ENCODE measurements at places on chromosomes 7 and 10.

DNA sequence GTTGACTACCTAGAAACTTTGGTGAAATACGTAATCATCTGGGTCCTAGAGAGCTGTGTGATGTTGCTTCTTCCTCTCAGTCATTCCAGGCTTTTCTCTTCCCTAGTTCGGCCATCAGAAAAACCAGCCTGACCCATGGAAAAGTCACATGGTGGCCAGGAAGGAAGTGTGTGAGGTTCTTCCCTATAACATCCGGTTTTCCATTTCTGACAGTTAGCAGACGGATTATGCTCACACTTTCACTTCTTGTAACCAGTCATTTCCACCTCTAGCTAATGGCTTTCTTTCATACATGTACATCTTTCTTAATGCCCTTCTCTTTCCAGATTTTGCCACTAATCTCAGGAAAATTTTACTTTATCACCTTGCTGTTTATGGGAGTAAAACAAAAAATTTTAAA is 110.0 kb upstream of the GLCCI1 start:
- DNase-seq, result no peak

- no peak for DNase-seq
Observed at GRCh38 chr10:108598320-108598695, 1325.0 kb downstream of the XPNPEP1 start.

DNA sequence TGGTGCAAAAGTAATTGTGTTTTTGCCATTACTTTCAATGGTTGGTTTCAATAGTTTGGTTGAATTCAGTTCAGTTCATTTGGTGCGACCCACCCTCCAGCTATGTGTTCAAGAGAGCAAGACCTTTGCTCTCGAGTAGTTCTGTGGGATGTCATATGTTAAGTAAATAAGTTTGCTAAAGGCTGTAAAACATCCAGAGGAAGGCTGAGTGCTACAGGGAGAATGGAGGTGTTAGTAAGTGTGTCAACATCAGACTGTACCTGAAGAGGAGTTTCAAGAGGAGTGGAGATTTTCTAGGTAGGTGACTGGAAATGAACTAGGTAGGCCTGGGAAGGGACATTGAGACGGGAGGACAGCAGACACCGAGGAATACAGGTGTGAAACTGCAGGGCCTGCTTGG is 147.7 kb downstream of the SH2D4B start:
- DNase-seq, result no peak

- no peak for DNase-seq
Observed at GRCh38 chr7:99112097-99112496, 31.8 kb downstream of the SMURF1 start.

GRCh38 chr10:88114368-88114767 is 250.9 kb downstream of the PTEN start:
- DNase-seq, result peak; percentile 38

GRCh38 chr7:109898-110556 is 82.3 kb upstream of the FAM20C start:
- DNase-seq, result no peak

- DNase-seq, result peak; percentile 52
Observed at GRCh38 chr7:116977172-116977571, 23.9 kb downstream of the ST7 start.

DNA sequence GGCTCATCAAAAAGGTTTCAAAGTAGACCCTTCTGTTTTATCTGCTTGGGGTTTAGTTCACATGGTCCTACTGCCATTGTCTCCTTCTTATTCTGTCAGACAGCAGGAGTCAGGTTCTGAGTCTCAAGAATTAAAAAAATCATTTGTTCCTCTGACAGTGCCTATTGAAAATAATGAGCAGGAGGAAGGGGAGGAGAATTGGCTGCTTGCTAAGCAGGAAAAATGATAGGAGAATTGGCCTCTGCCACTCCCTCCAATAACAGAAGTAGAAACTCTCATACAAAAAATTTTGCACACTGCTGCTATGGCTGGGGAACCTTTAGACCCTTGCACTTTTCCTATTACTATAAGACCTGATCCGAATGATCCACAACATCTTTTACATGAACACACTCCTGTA is 35.7 kb downstream of the OR13A1 start:
- no peak for DNase-seq

- DNase-seq, result peak; percentile 71
Observed at GRCh38 chr10:659688-660141, 29.8 kb downstream of the DIP2C start.

DNA sequence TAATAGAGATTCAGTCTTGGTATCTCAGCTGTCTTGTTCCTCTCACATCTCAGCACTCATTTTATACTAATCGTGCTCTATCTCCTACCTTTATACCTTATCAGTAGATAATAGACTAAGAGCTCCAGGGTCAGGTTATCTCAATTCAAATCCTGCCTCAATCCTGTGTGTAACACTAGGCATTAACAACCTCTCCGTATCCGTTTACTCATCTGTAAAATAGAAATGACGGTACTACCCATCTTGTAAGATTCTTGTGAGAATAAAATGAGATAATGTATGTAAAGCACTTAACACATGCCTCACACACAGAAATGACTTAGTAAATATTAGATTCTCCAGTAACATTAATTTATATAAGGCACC is 622 bp upstream of the P4HA1 start:
- no peak for DNase-seq

DNA sequence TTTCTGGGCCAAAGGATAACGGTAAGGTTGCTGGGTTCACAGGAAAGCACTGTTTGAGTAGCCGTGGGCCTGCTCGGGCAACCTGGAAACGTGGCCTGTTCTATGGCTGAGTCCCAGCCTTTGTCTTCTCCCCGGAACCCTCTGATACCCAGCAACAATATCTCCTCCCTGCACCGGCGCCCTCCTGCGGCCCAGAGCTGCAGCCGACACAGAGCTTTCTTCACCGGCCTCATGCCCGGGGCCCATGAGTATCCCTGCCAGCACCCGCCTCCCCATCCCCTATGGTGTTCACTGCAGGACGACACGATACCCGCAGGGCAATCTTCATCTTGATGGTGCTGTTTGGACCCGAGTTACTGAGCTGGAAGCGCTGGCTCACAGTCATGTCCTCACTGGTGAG is 38.6 kb upstream of the NCAPG2 start:
- DNase-seq, result no peak

DNA sequence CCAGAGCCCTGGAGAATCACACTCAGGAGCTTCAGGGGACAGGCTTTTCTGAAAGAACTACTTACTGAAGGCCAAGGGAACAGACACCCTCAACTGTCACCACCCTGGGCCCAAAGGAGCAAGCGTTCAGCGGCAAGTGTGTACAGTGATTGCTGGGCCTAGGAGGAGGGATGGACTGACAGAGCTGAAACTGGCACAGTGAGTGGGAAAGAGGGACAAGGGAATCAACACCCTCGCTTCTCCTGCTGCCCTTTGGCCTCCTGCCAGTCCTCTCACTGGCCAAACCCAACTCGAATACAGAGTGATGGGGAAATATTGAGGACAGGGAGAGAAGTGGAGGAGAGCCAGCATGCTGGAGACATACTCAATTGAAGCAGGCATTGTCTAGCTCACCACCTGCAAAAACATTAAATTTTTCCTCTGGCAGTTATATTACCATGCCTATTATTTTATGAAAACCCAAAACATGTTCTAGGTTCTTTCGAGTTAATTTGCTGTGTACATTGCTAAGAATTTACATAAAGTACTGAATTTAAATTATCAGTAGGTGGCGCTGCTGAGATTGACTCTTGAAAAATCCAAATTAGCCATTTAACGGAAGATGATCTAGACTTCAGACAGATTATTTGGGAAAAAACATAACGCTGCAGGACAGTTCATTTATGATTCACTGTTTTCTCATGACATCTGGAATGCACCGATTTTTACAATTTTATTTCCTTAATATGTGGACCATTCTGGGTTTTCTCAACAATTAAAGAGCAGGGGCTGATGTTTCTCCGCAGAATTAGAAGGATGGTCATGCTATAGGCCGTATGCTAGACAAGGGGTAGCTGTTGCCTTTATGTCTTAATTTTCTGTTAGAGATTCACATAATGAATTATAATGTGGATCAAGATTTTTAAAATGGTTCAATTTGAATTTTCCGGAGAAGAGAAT is 14.7 kb upstream of the TMEM236 start:
- peak; percentile 51 for DNase-seq

- DNase-seq, result no peak
Observed at GRCh38 chr10:47139121-47139520, 160.9 kb upstream of the GDF10 start.

- no peak for DNase-seq
Observed at GRCh38 chr10:127523476-127523875, 25.6 kb upstream of the NPS start.

DNA sequence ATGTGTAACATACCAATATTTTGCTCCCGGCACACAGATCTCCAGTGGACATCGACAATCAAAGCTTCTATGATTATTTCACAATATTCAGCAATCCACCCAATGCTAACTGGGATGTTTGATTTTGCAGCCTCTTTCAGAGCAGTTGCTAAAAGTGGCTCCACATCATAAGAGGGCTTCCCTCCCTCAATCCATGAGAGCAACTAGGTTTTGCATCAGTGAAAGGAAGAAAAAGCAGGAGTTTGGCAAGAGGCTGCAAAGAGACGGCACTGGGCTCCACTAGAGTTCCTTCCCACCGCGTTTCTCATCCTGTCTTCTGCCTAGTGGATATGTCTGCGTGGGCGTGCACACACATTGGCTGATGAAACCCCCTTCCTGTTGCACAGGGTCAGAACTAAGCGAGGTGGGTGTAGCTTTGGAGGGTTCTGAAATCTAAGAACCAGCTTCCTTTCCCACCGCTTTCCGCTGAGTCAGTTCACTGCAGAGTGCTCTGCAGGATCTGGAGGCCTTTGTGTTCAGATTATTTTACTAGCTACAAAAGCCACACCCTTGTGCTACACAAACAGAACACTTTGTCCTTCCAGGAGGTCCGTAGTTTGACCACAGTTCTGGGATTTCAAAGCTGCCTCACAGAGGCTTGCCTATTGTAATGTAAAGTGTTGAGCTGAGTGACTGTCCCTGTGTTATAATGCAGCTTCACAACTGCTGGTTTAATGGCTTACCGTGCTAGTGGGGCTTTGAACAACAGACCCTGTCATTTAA is 28.1 kb downstream of the ARL4A start:
- DNase-seq, result peak; percentile 92

GRCh38 chr7:36895192-36895591 is 170.9 kb upstream of the AOAH start:
- no peak for DNase-seq

DNA sequence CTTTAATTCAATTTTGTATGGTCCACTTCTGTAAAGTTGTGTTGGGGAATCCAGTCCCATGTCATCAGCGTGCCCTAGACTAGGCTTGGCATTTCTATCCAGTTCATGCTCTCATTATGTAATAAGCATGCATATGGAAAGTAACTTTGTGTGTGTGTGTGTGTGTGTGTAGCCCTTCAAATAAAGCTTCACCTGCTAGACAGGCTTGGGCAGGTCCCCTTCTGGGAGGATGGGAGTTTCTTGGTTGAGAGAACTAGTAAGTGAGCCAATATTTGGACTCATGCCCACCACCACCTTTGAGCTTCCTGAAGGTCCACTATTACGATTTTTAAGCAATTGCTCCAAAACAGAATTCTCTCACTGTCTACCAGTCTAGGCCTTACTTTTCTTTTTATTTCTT is 6.9 kb downstream of the BZW2 start:
- DNase-seq, result no peak

DNA sequence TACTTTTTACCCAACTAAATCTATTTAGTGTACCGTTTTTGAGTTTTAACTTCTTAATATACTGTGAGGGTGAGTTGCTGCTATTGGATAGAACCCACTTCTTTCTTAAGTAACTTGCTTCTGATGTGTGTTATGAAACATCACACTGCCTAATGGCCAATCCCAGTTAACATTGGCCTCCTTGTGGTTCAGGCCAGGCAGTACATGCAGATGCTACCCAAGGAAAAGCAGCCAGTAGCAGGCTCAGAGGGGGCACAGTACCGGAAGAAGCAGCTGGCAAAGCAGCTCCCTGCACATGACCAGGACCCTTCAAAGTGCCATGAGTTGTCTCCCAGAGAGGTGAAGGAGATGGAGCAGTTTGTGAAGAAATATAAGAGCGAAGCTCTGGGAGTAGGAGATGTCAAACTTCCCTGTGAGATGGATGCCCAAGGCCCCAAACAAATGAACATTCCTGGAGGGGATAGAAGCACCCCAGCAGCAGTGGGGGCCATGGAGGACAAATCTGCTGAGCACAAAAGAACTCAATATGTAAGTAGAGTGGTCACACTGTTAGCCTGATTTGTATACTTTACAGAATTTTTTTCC is 39.7 kb downstream of the TES start:
- DNase-seq, result peak; percentile 46

DNA sequence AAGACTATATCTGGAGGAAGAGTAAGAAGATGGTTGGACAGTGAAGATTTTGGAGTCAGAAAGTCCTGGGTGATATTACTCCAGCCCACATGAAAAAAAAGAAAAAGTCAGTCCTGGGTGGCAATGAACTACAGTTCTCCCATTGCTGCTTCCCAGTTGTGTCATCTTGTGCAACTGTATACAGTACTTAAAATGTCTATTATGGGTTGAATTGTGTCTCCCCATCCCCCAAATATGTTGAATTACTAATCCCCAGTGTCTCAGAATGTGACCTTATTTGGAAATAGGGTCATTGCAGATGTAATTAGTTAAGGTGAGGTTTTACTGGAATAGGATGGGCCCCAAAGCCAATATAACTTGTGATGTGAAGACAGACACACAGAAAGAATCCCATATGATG is 15.6 kb downstream of the SEC23IP start:
- peak; percentile 66 for DNase-seq

DNA sequence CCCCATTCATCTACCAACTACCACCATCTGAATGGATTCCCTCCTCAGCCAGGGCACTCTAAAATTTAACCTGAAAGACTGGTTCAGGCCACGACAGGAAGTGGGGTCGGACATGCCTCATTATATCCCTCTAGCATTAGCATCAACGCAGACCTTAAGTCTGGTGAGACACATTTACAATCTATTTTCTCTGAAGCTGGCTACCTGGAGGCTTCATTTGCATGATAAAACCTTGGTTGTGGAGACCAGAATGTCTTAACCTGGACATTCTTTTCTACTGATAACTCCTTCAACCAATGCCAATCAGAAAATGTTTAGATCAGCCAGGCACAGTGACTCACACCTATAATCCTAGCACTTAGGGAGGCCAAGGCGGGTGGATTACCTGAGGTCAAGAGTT is 42.3 kb downstream of the SVOPL start:
- no peak for DNase-seq

All from fibroblast of upper back skin (primary cell).